ENCODE measurements at places on chromosomes 12 and 14. TPM values are rescaled to one million over a fixed set of nuclear protein-coding genes. Genes with fewer than 3 reads are reported as not detected.

- DNase-seq, result no peak
These were observed 5.2 kb downstream of the ZBTB42 start for GRCh38 chr14:104805941-104806624.

DNA sequence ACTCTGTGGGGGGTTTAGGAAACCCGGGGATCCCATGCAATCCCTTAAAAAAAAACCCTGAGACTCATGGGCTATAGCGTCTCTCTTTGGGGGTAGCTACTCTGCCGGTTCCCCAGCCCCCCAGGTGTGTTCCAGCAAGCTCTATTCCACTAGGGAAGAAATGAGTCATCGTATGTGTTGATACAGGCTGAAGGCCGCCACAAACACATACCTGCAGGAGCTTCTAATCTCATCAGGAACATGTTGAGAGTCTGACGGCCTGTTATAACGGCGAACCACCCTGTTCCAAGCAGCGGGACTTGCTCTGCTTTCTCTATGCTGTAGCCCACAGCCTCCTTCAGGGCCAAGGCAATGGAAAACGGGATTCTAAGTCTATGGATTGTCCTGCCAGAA lies 977 bp upstream of the KRT5 start:
- no peak for DNase-seq

- no peak for DNase-seq
These were observed 956.6 kb downstream of the LRFN5 start for GRCh38 chr14:42563313-42563712.

DNA sequence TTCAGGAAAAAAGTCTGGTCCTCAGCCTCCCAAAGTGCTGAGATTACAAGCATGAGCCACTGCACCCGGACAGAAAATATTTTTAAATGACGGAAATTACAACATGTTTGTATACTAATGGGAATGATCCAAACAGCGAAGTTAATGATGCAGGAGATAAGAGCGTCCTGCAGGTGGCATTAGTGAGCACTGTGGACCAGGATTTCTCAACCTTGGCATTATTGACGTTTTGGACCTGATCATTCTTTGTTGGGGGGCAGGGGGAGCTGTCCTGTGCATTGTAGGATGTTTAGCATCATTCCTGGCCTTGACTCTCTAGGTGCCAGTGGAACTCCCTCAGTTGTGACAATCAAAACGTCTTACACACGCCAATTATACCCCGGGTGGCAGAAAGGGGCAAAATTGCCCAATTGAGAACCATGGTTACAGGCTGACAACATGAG lies 34.1 kb downstream of the SCFD1 start:
- DNase-seq, result no peak

Gene SLC6A15
- total RNA-seq, result 0.30 TPM
